ENCODE measurements at places on chromosomes 6 and 20.
A peak's percentile ranks its signal among the peaks of the same experiment; 100 is the strongest.

DNA sequence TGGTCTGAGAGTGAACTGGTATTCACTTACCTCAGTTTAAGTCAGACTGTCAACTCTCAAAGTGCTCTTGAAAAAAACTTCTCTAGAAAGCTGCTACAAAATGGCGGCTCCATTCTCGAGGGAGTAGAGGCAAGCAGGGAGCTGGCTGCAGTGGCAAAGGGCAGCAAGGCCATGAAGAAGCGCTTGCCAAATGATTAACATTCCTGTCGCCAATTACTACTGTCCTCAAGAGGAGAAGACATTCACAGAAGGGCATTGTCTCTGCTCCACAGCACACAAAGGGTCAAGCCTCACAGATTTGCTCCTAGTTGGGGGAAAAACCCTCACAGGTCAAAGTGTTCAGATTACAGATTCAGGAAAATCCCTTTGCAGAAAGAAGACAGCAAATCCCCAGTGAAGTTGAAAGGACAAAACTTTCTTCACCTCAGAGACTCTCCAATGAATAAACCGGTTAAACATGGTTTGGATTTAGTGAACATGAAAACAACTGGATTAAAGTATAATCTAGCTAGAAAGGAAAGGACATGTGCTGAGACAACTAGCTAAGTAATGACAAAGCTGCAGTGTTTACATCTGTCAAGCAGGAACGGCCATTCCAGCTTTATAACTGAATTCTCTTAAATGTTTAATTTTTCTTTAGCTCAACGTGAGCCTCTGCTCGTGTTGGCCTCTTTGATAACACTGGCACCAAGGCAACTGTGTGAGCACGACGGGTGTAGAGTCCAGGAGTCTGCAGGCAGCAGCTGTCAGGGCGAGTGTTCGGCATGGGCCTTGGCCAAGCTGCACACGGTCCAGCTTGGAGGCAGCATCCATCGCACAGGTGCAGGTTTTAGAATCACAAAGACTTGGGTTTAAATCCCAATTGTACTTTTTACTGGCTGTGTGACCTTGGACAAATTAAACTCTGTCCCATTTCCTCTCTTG lies 37.6 kb downstream of the NR2E1 start:
- no peak for DNase-seq

DNA sequence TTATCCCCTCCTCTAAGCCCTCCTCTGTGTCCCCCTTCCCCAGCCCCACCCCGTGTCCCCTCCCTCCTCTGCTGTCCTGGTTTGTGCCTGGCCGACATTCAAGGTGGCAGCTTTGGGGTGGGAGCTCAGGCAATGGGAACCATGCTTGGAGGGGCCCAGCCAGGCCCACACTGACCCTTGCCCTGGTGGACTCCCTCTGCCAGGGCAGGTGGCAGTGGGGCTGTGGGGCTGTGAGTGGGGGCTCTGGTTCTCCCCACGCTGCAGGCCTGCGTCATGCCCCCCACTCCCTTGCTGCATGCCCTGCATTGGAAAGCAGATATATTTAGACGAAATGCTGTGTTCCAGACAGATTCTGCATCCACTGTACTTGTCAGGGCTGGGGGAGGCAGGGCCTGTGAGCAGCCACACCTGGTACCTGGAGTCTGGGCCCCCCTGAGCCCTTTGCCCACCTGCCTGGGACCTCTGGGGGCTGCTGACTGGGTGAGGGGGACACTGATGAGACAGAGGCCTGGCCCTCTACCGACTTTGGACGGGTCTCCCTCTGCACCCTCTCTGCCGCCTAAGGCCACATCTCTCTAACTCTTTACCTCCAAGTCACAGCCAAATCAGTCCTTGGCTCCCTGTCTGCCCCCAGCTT lies 14.2 kb downstream of the DLGAP4 start:
- DNase-seq = no peak

DNA sequence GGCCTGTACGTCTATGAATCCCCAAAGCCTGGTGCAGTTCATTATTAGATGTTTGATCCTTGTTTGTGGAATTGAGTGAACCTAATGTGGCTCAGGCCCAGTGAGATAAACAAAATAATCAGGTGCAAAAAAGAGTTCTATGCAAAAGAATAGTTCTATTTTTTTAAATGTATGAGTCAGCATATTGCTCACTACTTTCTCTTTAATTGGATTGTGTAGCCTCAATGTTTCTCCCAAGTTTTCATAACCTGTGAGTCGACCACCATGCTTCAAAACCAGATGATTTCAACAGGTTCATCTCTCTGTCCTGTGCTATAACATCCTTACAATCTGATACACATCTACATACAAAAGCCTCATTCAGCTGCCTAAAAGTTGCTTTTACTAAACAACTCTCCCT lies 116.5 kb upstream of the HDAC2 start:
- no peak for DNase-seq

- peak; percentile 89 for DNase-seq
These were observed at the start of gene HLA-DMB for GRCh38 chr6:32940656-32941213. Gene HLA-DMB (minus strand): TSS chr6:32941028. CDS start chr6:32940807, 221 bp downstream.

- DNase-seq = no peak
These were observed 163.3 kb upstream of the HCRTR2 start for GRCh38 chr6:55011034-55011433.

GRCh38 chr20:9409352-9409751 lies 105.0 kb upstream of the LAMP5 start:
- DNase-seq = no peak

- no peak for DNase-seq
These were observed 289.9 kb downstream of the DHX35 start for GRCh38 chr20:39252035-39252434.

GRCh38 chr6:90695316-90695715 lies 108.4 kb upstream of the MAP3K7 start:
- no peak for DNase-seq

Measured in activated CD4-positive, alpha-beta T cell treated with anti-CD3 and anti-CD28 coated beads, Interleukin-10, Interleukin-2, amounts not matched to agents 100 ng/mL and 50 ng/mL, durations not matched to agents 16 hours and 8 hours (primary cell).